ENCODE measurements at places on chromosomes 1 and 21. TPM values are rescaled to one million over a fixed set of nuclear protein-coding genes. Genes with fewer than 3 reads are reported as not detected.

The VASH2 gene
- total RNA-seq = 30.9 TPM

DNA sequence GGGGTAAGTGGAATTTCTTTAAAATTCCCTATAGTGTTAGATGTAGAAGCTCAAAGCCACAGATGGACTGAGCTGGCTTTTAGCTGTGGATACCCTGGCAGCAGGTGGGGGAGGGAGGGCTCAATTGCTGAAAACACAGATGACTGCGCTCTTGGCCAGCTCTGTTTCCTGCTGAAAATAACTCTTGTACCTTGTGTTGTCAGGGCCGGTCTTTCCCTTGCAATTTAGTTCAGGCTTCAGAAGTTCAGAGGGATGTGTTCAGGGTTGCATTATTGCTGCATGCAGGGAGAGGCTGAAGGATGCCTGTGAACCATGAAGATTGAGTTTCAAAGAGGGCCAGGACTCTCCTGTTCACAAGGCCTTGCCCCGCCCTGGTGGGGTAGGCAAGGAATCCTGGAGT lies 58.1 kb upstream of the GCLM start:
- H3K4me3 ChIP-seq = no peak overlapping the region
- no peak for DNase-seq
- no peaks in the 10 kb centered on the region for H3K4me1 ChIP-seq
- H3K27ac ChIP-seq = no peak overlapping the region
- no peaks in the 10 kb centered on the region for H3K27me3 ChIP-seq

DNA sequence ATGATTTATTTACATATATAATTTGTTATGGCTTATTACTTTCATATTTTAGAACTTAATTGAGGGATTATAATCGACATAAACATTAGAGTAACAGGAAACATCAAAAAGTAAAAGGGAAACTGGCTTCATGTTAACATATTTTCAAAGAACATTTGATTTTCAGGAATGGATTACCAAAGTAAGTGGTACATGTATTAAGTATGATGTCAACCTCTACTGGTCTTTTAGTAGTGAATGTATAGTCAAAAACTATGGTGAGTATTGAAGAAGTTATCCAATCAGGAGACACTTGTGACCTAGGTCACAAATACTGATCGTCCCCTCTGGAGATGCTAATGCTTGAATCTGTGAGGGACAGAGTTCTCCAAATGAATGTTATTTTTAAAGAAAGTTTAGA lies 768.9 kb upstream of the ADGRL4 start:
- H3K36me3 ChIP-seq = no peaks in the 10 kb centered on the region
- H3K27me3 ChIP-seq = no peaks in the 10 kb centered on the region
- no peak overlapping the region for H3K27ac ChIP-seq
- no peak for DNase-seq

DNA sequence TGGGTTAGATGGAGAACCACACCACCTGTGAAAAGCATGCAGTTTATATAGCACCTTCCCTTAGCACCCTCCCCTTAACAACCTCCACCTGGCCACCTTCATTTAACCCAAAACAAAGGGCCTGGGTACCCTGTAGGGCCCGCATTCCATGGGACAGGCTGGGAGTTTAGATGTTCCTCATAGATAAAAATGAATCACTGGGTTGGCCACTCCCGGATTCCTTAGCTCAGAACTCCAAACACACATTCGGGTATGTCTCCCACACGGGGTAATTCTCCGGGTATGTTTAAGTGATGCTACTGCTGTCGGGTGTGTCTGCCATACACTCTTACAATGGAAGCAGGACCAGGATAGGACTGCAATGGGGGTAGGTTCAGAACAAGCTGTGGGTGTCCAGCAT lies 43.9 kb upstream of the FOXO6 start:
- H3K36me3 ChIP-seq = no peaks in the 10 kb centered on the region
- H3K4me1 ChIP-seq = peaks cover 31% of the 10 kb centered on the region
- DNase-seq = no peak
- H3K27me3 ChIP-seq = no peaks in the 10 kb centered on the region

GRCh38 chr1:85628791-85629531 lies 48.4 kb downstream of the CCN1 start:
- DNase-seq = no peak
- no peak overlapping the region for H3K4me3 ChIP-seq
- H3K27ac ChIP-seq = no peak overlapping the region
- H3K36me3 ChIP-seq = no peaks in the 10 kb centered on the region
- H3K27me3 ChIP-seq = no peaks in the 10 kb centered on the region

DNA sequence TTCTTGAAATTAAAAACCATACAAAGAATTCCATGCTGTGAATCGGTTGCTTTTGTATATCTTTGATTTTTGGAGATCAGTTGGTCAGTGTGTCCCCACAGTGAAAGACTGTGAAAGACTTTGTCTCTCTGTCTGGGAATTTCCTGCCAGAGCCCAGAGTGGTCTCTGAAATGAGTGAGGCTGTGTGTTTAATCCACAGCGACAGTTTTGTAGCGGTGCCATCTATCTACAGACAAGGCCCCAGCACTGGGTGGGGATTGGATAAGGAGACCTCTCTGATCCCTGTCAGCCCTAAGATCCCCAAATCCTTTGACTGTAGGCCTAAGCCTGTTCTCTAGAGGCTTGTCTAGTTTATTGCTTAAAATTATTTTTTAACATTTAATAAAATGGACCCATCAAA lies 10.3 kb downstream of the GPR25 start:
- no peaks in the 10 kb centered on the region for H3K27me3 ChIP-seq
- H3K27ac ChIP-seq = no peak overlapping the region

- no peaks in the 10 kb centered on the region for H3K36me3 ChIP-seq
- no peak overlapping the region for H3K27ac ChIP-seq
- no peaks in the 10 kb centered on the region for H3K27me3 ChIP-seq
- no peak overlapping the region for H3K4me3 ChIP-seq
Observed at GRCh38 chr1:81600363-81600762, 200.4 kb upstream of the ADGRL2 start.

DNA sequence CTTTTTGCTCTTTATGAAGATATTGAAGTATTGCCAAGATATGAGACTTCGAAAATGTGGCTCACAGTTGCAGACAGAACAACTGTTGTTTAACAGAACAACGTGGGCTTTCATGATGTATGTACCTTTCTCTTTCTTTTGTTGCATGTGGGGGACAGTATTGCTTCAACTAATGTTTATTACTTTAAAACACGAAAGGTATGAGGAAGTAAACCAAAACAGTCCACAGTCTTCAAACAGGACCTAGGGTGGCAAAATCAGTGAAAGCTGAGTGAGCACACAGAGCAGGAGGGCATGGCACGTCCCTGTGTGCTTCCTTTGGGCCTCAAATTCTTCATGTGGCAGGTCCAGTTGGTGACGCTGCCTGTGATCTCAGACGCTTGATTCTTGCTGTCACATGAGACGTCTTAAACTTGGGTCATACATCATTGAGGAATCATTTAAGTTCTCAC lies 7.8 kb upstream of the CHAF1B start:
- no peaks in the 10 kb centered on the region for H3K36me3 ChIP-seq
- H3K27me3 ChIP-seq = no peaks in the 10 kb centered on the region
- no peak overlapping the region for H3K4me3 ChIP-seq

The TRPM2 gene
- 3.9 TPM for total RNA-seq

The TMEM125 gene
- 2.0 TPM for total RNA-seq

DNA sequence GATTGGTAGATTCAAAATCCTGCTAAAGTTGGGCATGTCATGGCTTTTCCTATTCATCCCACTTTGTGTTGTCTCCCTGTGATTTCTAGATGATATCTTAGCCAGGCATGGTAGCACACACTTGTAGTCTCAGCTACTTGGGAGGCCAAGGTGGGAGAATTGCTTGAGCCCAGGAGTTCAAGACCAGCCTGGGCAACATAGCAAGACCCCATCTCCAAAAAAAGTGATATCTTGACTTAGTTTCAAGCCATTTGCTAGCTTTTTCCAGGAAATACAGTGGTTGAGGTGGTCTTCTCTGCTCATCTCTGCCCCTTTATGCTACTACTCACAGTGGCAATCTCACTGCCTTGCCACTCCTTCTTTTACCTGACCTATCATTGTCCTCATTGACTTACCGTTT lies 12.3 kb upstream of the HAX1 start:
- H3K36me3 ChIP-seq = no peaks in the 10 kb centered on the region
- no peak overlapping the region for H3K4me3 ChIP-seq
- H3K27ac ChIP-seq = no peak overlapping the region
- no peak for DNase-seq

The CD84 gene
- 6.4 TPM for total RNA-seq

Measured in testis (tissue), 5 donors.